ENCODE measurements at places on chromosomes 5 and 9.

DNA sequence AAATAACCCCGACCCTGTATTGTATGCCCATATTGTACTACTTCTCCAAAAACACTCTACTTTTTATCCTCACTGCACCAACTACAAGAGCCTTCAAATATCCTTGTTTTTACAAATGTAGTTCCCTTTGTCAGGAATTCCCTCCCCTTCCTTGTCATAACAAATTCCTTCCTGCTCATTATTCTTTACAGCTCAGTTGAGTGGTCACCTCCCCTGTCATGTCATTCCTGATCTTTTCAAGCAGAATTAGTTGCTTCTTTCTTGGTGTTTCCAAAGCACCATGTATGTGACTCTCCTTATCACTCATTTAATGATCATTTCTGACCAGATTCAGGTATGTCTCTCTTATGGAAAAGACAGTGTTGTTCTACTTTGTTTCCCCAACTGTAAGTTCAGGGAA is 194.2 kb upstream of the SMC2 start:
- no peak for DNase-seq

DNA sequence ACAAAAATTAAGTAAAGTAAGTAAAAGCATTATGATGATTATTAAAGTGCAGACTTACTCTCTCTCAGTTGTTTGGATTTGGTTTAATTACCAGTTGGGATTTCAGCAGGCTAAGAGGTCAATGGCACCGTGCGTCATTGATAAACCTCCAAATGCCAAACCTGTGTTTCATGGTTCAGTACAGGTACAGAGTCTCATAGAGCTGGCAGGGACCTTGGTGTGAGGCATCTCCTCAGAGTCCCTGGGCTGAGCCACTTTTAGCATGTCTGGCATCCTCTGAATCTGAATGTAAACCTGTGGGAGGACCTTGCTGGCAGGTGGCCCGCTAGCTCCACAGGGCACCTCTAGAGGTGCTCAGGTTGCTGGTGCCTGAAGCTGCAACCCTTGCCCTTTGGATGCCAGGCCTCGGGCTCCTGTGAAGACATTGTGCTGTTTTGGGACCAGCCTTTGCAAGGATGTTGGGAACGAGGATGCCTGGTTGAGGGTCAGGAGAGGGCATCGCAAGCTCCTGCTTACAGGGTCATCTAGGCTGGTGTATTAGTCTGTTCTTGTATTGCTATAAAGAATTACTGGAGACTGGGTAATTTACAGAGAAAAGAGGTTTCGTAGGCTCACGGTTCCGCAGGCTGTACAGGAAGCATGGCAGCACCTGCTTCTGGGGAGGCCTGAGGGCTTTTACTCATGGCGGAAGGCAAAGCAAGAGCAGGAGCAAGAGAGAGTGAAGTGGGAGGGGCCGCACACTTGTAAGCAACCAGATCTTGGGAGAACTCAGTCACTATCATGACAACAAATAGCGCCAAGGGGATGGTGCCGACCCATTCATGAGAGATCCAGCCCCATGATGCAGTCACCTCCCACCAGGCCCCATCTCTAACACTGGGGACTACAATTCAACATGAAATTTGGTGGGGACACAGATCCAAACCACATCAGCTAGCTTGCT is 14.9 kb upstream of the STC2 start:
- DNase-seq, result no peak

DNA sequence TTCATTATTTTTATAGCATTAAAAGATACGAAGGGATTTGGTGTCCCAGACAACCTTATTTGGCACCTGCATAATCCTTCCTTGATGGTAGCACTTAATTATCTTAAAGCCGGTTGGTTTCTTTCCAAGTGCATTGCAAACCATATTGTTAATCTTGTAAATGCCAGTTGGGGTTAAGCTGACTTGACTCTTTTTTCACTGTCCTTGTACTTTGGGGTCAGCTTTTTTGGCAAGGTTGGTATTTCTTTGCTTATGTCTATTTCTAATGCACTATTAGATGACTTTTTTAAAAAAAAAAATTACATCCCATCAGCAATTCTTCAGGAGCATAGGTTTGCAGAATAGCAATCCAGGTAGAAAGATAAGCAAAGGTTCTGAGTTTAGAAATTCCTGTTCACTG is 466.8 kb upstream of the TLE4 start:
- DNase-seq, result no peak

DNA sequence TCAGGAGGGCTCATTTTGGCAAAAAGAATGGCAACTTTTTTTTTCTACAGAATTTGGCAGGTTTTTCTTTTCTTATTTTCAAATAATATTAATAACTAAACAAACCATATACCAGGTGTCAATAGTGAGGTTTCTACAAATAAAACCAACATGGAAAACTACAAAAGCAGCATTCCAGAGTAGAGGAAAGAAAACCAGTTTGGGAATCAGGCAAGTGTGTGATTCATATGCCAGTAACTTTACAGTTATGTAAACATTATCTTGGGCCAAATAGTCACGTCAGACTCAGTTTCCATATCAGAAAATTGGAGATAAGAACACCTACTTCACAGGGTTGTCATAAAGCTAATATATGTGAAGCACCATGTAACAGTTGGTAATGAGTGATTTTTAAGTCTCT is 51.7 kb downstream of the FBXW11 start:
- DNase-seq, result no peak

- no peak for DNase-seq
These were observed 55.5 kb downstream of the APC start for GRCh38 chr5:112793201-112793600.
